ENCODE measurements at places on chromosomes 16 and 17. TPM values are rescaled to one million over a fixed set of nuclear protein-coding genes. Genes with fewer than 3 reads are reported as not detected.

The LITAFD gene
- total RNA-seq: not detected

The B9D1 gene
- total RNA-seq: 14.3 TPM

DNA sequence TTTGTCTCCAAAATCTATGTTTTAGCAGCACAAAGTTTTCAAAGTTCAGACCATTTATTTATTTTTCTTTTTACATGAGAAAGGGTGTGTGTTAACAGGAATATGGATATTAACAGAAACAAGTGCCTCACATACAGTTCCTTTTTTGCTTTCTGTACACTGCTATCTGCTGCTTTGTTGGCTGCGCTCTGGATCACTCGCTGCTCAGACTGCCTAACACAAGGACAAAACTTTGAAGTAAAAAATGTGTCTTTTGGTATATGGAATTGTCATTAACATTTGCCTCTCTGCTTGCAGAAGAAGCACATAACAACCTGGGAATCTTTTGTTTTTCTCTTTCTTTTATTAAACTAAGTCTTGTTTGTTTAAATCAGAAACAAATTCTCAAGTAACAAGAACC is 262.8 kb downstream of the ZFHX3 start:
- no peak for DNase-seq
- no peaks in the 10 kb centered on the region for H3K27me3 ChIP-seq
- H3K4me3 ChIP-seq: no peak overlapping the region
- peaks cover 11% of the 10 kb centered on the region for H3K4me1 ChIP-seq

DNA sequence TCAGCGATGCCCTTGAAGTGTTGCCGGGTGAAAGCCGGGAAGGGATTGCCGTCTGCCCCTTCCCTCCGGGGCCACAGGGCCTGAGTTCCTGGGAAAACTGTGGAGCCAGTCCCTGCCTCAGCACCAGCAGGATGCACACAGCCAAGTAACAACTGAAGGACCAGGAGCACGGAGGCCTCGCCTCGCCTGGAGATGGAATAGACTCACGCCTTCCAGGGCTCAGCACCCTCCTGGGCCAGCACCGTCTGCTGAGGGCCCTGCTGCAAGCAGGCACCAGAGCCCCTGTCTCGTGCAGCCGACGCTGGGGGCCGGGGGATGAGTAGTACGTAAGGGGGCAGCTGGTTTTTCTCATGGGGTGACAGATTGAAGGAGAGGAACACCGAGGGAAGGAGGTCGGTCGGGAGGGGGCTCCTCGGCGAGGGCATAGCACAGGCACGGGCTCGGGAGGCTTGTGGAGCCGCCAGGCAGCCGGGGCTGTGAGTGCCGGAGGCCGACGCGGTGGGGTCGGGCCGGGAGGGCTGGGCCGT is 6.4 kb downstream of the CBFA2T3 start:
- no peak for DNase-seq
- H3K4me1 ChIP-seq: peaks cover 4% of the 10 kb centered on the region
- H3K36me3 ChIP-seq: no peaks in the 10 kb centered on the region
- no peak overlapping the region for H3K4me3 ChIP-seq

DNA sequence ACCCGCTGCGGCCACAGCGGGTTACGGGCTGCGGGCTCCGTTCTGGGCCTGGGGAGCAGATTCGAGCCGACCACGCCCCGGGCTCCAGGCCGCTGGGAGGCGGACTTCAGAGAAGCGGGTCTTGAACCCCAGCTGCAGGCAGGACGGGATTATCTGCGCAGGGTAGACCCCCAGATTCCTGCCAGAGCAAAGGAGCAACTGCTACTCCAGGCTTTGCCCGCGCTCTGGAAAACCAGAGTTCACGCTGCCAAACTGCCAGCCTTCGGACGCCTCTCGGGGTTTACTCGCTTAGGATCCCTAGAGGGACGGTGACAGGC is 301 bp upstream of the ULK2 start:
- H3K4me3 ChIP-seq: peak overlapping the region; percentile 94
- DNase-seq: peak; percentile 66
- no peaks in the 10 kb centered on the region for H3K27me3 ChIP-seq
- H3K27ac ChIP-seq: peak overlapping the region; percentile 85
- peaks cover 19% of the 10 kb centered on the region for H3K4me1 ChIP-seq

- no peaks in the 10 kb centered on the region for H3K27me3 ChIP-seq
- no peak overlapping the region for H3K4me3 ChIP-seq
- no peak overlapping the region for H3K27ac ChIP-seq
- peaks cover 19% of the 10 kb centered on the region for H3K4me1 ChIP-seq
Measured at GRCh38 chr17:82608816-82609215, 39.4 kb downstream of the WDR45B start.

- no peaks in the 10 kb centered on the region for H3K36me3 ChIP-seq
- no peak overlapping the region for H3K4me3 ChIP-seq
- H3K27me3 ChIP-seq: peaks cover 13% of the 10 kb centered on the region
- no peaks in the 10 kb centered on the region for H3K4me1 ChIP-seq
- H3K27ac ChIP-seq: no peak overlapping the region
Measured at GRCh38 chr16:55922662-55923061, 47.5 kb upstream of the CES5A start.
